Stimulated activated CD4-positive, alpha-beta T cell treated with anti-CD3 and anti-CD28 coated beads, TNF-alpha, amount 100 ng/mL, for 4 hours (primary cell): ENCODE measurements at places on chromosomes 2 and 18.
A peak's percentile ranks its signal among the peaks of the same experiment; 100 is the strongest.

DNA sequence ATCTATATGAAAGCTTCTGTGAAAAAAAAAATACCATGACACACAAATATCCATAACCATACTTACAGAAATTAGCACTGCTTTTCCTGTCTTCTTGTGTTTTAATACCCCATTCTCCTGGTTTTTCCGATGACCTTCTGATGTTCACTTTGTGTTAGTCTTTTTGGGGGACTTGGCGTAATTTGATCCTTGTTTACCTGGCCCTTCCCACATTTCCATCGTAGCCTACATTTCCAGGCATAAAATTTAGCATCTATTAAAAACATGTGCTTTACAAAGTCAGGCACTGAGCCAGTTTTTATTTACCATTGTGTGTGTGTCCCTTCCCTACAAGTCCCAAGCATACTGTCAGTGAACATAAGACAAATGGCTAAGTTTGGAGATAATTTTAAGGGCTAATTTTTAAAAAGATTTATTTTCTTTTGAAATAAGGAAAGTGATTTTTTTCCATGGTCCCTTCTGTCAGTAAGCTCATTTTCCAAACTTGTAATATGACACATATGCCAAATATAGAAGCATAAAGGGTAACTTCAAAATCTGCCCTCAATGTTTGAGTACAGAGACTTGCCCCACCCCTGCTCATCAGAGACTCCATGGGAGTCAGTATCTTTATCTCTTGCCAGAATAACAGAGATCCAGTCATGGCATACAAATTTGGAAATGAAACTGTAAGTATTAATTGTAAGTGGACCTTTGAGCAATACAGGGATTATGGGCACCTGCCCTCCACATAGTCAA is 27.3 kb downstream of the SESTD1 start:
- no peak for DNase-seq

GRCh38 chr2:221166292-221166691 is 405.8 kb downstream of the EPHA4 start:
- no peak for DNase-seq

DNA sequence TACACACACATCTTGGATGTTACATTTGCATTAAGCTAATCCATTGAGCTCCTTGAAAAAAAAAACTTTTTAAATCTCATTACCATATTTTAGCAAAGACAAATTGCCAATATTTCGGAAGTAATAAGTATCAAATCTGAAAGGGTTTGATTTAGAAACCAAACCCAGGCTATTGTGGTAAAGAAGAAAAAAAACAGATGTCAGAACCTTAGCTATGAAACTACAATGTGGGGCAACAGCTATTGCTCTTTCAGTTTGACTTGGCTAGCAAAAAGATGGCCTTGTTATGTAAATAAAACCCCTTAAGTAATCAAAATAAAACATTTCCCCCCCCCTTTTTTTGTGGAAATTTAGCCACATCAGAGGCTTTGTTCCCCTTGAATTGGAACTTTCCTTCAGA is 41.2 kb upstream of the REG3A start:
- DNase-seq, result no peak

- DNase-seq, result no peak
Measured at GRCh38 chr18:27473318-27473717, 288.2 kb upstream of the CHST9 start.

DNA sequence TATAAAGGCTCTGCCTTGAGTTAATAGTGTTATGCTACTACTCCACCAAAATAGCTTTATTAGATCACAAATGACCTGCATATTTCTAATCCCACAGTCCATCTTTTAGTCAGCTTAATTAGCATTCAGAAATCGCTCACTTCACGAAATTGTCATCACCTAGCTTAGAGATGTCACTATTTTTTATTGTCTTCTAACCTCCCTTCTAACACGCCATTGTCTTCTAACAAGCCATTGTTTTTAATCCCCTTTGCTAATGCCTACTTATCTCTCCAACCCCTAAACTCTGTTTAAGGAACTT is 97.1 kb downstream of the EPB41L5 start:
- no peak for DNase-seq

- peak; percentile 77 for DNase-seq
Measured at GRCh38 chr2:218896501-218897393, 16.1 kb downstream of the WNT10A start.

GRCh38 chr2:96895746-96896651 is 26.1 kb upstream of the SEMA4C start:
- DNase-seq, result peak; percentile 17

DNA sequence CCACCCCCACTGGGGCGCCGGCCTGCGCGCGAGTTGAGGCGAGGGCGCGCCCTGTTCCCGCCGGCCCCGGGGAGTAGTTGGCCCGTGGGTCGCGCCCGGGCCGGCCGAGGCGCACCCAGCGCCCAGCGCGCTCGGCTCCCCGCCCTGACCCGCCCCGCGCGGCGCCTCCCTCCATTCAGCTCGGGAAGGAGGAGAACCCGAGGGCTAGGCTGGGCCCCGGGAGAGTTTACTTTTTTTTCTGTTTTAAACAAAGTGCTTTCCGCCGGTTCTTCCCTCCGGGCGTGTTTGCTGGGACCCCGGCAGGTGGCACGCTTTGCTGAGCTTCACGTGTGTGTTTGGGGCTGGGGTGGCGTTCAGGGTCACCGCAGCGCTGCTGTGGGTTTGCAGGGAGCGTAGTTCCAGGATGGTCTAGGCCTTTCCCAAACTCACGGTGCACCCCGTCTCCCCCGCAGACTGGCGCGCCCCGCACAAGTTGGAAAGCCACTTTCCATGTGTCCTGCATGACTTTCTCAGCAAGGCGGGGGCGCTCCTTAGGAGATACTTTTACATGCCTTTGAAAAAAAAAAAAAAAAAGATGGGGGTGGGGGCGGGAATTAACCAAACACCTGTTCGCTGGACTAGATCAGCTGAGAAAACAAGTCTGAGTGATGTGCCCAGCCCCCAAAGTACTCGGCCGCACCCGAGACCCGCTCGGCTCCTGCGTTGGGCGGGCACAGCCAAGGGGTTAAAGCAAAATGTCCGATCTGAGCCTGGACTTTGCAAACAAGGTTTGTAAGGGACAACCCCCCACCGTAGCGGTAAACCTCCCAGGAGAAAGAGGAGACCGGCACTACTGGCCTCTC is 825 bp downstream of the ITGA6 start:
- DNase-seq, result peak; percentile 45

DNA sequence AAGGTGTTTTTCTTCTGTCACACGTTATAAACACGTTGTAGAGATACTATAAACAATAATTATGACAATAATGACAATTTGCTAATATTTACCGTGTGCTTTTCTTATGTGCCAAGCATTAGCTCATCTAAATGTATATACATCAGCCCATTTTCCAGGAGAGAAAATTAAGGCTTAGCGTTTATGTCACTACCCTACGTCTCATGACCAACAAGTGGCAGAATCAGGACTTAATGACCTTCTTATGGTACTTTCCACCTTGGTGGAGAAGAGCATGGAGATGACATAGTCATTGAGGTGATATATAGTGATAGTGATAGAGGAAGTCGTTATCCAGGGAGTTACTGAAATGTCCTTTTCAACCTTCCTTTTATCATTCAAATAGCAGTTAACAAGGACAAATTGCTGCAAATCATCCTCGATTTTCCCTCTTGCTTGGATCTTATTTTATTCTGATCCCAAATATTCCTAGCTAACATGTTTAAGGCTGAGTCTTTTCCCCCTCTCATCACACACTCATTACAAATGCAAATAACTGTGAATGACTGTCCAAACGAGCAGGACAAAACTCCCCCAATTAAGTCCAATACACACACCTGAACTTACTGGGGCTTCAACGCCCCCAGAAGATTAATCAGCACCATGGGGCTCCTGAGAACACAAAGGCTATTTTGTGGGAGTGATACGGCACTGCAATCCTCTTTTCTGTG is 27.3 kb downstream of the SPRED2 start:
- no peak for DNase-seq

- no peak for DNase-seq
Measured at GRCh38 chr2:102620332-102620731, 979 bp downstream of the SLC9A2 start.

DNA sequence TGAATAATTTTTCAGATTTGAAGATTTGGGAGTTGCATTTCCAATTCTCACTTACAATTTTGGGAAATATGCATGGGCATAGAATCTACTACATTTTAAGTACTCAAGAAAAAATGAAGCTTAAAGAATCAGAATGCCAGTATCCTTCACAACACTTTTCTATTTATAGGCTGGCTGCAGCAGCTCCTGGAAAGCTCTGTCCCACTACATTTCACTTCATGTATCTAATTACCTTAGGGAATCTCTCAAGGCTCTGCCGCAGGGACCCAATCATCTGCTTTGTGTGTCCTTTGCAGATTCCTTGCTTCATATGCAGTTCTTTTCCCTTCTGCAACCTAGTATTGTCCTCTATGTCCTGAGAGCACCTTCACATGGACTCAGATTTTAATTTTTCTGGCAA is 102.9 kb downstream of the NUP35 start:
- DNase-seq, result no peak

DNA sequence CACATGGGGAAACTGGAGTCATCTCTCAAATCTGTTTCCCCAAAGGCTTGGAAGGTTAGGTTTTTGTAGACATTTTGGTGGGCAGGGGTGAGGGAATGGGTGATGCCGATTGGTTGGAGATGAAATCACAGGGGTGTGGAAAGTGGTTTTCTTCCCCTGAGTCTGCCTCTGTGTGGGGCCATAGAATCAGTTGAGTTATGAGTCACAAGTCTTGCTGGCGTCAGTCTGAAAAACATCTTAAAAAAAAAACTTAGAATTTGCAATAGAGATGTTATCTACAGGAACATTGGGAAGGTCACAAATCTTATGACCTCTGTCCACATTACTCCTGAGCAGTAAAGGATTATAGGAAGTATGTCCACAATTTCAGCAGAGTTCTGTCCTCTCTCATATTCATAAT is 314.6 kb downstream of the CNTNAP5 start:
- DNase-seq, result no peak

GRCh38 chr2:62099523-62100175 is 96.3 kb upstream of the B3GNT2 start:
- no peak for DNase-seq
